Fibroblast of lung (primary cell): ENCODE measurements at places on chromosomes 1 and 21.
A peak's percentile ranks its signal among the peaks of the same experiment; 100 is the strongest.

DNA sequence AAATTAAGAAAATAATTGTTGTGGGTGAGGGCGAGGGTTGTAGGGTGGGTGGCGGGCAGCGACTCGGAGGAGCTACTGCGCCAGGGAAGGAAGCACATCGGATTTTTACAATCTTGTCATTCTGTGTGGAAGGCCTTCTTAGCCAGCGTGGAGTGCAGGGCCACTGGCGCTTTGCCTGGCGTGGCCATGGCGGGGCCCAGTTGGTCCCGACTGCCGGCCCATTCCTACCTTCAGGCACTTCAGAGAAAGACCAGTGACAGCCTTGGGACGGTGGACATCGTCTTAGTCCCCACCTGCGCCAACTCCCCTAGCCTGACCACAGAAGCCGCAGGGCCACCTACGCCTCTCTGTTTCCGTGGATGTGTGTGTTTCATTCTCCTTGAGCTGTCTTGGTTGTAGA is 136.9 kb upstream of the NEGR1 start:
- no peak for DNase-seq
- no peak overlapping the region for H3K27ac ChIP-seq
- H3K27me3 ChIP-seq, result no peaks in the 10 kb centered on the region
- no peaks in the 10 kb centered on the region for H3K36me3 ChIP-seq

- no peaks in the 10 kb centered on the region for H3K4me1 ChIP-seq
- no peak for DNase-seq
- no peak overlapping the region for H3K4me3 ChIP-seq
- H3K27me3 ChIP-seq, result no peaks in the 10 kb centered on the region
- H3K27ac ChIP-seq, result no peak overlapping the region
Observed at GRCh38 chr1:182713492-182713891, 29.1 kb upstream of the RGS8 start.

DNA sequence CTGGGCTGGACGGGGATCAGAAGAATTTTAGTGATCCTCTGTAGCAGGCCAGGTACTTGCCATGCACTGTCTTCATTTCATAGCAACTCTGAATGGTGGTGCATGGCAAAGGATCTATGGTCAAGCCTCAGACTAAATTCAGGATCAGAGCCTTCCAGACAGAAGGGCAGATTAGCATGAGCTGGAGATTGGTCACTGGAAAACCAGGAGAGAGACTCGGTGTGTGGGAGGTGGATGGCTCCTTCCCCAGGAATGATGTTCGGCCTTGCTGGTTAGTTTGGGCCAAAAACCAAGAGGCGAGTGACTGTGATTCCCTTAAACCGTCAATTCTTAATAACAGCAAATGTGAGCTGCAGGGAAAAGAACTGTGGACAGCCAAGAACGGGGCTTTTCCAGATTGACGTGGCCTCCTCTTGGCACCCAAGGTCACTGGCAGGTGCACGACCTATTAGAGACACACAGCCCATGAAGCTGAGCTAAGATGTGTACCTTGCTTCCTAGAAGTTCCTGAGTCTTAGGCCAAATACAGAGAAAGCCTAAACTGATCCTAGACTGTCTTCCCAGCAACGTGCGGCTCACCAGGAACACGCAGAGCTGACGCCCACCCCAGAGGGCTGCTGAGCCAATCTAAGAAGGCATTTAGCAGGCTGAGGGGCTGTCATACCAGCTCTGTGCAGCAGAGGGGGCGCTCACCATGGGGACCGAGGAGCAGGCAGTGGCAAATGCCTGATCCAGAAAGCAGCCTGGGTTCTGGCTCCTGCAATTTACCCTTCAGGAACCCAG is 18.5 kb downstream of the ALDH4A1 start:
- no peaks in the 10 kb centered on the region for H3K27me3 ChIP-seq
- no peaks in the 10 kb centered on the region for H3K4me1 ChIP-seq
- DNase-seq, result peak; percentile 64
- no peaks in the 10 kb centered on the region for H3K36me3 ChIP-seq
- no peak overlapping the region for H3K4me3 ChIP-seq

- no peak overlapping the region for H3K27ac ChIP-seq
- H3K27me3 ChIP-seq, result no peaks in the 10 kb centered on the region
- no peak overlapping the region for H3K4me3 ChIP-seq
- no peaks in the 10 kb centered on the region for H3K4me1 ChIP-seq
- no peak for DNase-seq
Observed at GRCh38 chr21:44773291-44773932, 28.2 kb downstream of the UBE2G2 start.

DNA sequence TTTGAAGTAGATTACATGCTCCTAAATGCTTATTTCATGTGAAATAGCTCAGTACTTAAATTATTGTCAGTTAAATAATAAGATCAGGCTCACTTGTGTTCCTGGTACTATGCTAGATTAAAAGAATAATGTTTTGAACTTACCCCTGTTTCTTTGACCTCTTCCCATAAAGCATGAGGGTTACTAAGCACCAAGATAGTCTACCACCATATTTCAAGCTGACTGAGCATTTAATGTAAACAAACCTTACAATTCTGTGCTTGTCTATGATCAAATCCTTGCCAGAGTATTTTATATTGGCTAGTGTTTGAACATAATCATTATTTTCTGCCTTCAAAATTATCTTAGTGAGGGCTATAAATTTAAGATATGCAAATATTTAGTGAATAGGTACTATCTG is 98.1 kb downstream of the LHX9 start:
- no peaks in the 10 kb centered on the region for H3K4me1 ChIP-seq
- H3K4me3 ChIP-seq, result no peak overlapping the region
- no peak overlapping the region for H3K27ac ChIP-seq
- H3K27me3 ChIP-seq, result no peaks in the 10 kb centered on the region
- DNase-seq, result no peak

GRCh38 chr1:21619375-21619947 is 49.7 kb downstream of the RAP1GAP start:
- H3K36me3 ChIP-seq, result no peaks in the 10 kb centered on the region
- H3K27me3 ChIP-seq, result peaks cover 9% of the 10 kb centered on the region
- no peaks in the 10 kb centered on the region for H3K4me1 ChIP-seq
- H3K4me3 ChIP-seq, result no peak overlapping the region
- DNase-seq, result no peak
- no peak overlapping the region for H3K27ac ChIP-seq

DNA sequence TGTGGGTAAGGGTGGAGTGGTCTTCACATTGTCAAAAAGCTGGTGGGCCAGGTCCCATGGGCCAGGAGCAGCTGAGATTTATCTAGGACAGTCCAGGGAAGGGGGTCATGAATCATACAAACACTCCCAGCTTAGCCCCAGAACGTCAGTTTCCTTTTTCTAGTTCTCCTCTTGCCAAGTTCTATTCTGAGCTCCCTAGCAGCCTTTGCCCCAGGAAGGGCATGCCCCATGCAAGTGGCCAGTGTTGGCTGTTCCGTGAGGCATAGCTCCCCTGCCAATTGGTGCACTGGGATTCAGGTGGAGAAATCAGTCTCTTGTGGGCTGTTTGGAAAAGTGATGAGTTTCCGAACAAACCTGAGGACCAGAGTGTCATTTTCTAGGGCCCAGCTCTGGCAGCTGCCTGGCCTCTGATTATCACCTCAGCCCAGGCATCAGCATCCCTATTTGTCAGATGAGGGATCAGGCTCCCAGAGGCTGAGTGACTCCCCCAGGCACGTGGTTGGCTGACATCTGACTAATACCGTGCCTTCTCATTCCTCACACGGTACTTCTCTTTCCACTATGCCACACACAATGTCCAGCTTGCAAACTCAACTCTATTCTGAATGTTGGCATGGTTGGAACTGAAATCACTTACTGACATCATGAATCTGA is 14.2 kb upstream of the MYOM3 start:
- no peaks in the 10 kb centered on the region for H3K36me3 ChIP-seq
- H3K27me3 ChIP-seq, result peaks cover under 1% of the 10 kb centered on the region
- H3K4me1 ChIP-seq, result no peaks in the 10 kb centered on the region
- no peak for DNase-seq
- no peak overlapping the region for H3K27ac ChIP-seq

DNA sequence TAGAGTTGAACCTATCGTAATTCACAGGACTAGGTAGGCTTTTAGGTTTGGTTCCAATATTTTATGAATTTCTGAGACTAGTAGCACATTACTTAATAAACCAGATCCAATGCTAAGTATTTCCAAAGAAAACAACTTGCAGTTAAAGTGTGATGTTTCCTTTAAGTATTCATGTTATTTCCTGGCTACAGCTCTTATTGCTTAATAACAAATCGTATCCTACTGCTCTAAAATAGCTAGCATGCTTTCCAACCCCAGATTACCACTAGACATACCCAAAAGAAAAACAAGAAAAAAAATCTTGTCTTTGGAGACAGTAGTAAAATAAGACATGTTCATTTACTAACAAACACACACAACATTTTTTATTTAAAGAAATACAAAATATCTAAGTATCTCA is 898 bp downstream of the KRTAP27-1 start:
- no peaks in the 10 kb centered on the region for H3K36me3 ChIP-seq
- no peak overlapping the region for H3K4me3 ChIP-seq
- DNase-seq, result no peak
- H3K27me3 ChIP-seq, result no peaks in the 10 kb centered on the region
- H3K27ac ChIP-seq, result no peak overlapping the region
- H3K4me1 ChIP-seq, result no peaks in the 10 kb centered on the region
